ENCODE measurements at places on chromosomes 2 and 18.

GRCh38 chr18:42446195-42446594 lies 491.2 kb downstream of the PIK3C3 start:
- DNase-seq: no peak

GRCh38 chr2:160144280-160144990 lies 55.6 kb downstream of the ITGB6 start:
- DNase-seq: no peak

GRCh38 chr18:47113796-47114540 lies 36.3 kb downstream of the HDHD2 start:
- peak; percentile 50 for DNase-seq

DNA sequence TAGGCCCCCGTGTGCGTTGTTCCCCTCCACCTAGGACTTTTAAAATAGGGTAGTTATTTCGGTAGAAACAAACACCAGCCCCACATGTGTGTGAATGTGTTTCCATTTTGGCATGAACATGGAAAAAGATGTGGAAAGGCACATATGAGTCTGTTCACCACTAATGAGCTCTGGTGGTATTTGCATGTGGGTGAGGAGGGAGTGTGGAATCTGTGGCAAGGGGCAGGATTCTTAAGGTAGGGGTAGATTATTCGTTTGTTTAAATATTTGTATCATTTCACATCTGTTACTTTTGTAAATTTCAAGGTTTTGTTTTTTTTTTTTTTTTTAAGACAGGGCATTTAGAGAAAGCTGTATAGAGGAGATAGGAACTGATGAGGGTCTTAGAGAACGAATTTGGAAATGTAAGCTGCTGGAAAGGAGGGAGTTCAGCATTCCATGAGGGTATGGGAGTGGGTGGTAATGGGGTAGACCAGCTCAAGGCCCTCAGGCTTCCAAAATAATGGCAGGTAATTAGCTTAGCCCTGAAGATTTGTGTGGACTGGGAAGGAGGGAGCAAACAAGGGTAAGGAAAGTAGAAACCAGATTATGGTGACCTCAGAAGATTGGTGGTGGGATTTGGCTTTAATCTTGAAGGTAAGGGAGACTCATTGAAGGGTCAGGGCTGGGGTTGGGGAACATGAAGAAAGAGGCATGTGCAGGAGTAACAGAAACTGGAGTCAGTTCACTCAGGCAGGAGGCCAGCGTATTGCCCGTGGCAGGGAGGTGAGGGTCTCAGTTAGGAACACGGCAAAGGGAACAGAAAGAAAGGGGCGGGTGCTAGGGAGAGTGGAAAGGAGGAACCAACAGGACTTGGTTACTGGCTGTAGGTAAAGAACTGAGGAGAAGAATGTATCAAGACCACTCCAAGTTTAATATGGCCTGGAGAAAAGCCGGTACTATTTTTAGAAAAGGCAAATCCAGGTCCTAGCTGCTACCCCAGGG lies 123.6 kb downstream of the PLB1 start:
- no peak for DNase-seq
